ENCODE measurements at places on chromosomes 6 and 20. TPM values are rescaled to one million over a fixed set of nuclear protein-coding genes. Genes with fewer than 3 reads are reported as not detected.
A peak's percentile ranks its signal among the peaks of the same experiment; 100 is the strongest.

The HFE gene
- total RNA-seq, result 0.25 TPM

GRCh38 chr6:1228754-1229191, 83.1 kb upstream of the FOXQ1 start:
- H3K27me3 ChIP-seq, result peaks cover 6% of the 10 kb centered on the region
- no peak overlapping the region for H3K27ac ChIP-seq
- H3K4me1 ChIP-seq, result no peaks in the 10 kb centered on the region
- no peak overlapping the region for H3K4me3 ChIP-seq
- no peaks in the 10 kb centered on the region for H3K36me3 ChIP-seq

- no peak overlapping the region for H3K4me3 ChIP-seq
- peaks cover 36% of the 10 kb centered on the region for H3K36me3 ChIP-seq
- H3K27me3 ChIP-seq, result no peaks in the 10 kb centered on the region
- peak overlapping the region; percentile 68 for H3K27ac ChIP-seq
- H3K4me1 ChIP-seq, result peaks cover 26% of the 10 kb centered on the region
Observed at GRCh38 chr20:2955257-2955970, 82.1 kb downstream of the PTPRA start.

DNA sequence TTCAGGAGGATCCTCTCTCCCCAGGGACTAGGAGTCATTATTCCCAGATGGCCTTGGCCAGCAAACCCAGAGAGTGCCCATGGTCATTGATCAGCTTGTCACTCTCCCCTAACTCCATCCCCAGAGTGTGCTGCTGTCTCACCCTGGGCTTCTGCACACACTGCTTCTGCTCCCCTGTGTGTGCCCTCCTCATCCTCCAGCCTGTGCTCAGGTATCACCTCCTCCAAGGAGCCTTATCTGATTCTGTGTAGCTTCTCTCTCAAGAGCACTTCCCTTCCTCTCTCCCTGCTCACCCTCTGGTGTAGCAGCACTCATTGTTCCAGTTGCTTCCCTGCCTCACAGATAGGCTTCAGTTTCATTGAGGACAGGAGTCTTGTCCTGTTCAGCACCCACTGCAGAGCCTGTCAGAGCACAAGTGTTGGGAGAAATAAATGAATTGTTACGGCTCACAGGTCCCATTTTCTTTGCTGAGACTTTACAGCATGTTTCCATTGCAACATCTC, 102.4 kb downstream of the JAG1 start:
- no peak for DNase-seq
- H3K27ac ChIP-seq, result no peak overlapping the region
- H3K4me3 ChIP-seq, result no peak overlapping the region
- H3K4me1 ChIP-seq, result peaks cover 12% of the 10 kb centered on the region

- H3K27ac ChIP-seq, result no peak overlapping the region
- DNase-seq, result peak; percentile 2
- H3K27me3 ChIP-seq, result no peaks in the 10 kb centered on the region
- no peaks in the 10 kb centered on the region for H3K4me1 ChIP-seq
Observed at GRCh38 chr20:56202493-56203077, 45.9 kb upstream of the MC3R start.

The POPDC3 gene
- not detected for total RNA-seq

- H3K27me3 ChIP-seq, result peaks cover 18% of the 10 kb centered on the region
- no peak for DNase-seq
- no peaks in the 10 kb centered on the region for H3K36me3 ChIP-seq
Observed at GRCh38 chr6:52049252-52050050, 38.0 kb downstream of the PKHD1 start.

DNA sequence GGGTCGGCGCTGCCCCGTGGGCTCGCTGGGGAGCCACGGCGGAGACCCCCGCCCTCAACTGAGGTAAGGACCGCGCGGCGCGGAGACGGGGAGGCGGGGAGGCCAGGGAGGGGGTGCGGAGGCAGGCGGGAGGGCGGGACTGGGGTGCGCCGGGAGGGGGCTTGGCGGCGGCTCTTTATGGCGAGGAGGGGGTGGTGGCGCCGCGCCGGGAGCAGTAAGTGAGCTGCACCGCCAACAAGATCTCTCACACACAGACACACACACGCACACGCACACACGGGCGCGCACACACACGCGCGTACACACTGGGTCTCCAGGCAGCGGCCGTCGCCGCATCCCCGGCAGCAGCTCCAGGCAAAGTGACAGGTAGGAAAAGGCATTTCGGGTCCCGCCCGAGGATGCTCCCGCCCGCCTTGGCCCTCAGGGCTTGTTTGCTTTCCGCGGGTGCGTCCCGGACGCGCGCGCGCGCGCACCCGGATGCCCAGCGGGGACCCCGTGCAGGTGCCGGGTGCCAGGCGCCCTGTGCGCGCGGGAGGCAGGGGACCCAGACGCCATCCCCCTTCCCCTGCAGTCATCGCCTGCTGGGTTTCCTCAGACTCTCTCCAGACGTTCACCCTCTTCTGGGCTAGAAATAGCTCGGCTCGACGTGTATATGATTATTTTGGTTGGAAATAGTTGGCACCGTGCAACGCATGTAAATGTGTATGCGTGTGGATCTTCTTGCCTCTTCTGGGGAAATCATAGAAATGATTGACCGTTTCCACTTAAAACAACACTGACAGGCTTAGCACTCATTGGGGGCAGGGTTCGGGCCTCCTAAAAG, at the start of gene PLCB4:
TSS of gene PLCB4 (plus strand) at position 247 of the 823 bp plus-strand sequence. CDS start 238,728 bp downstream, outside the sequence.
- DNase-seq, result peak; percentile 4
- H3K4me1 ChIP-seq, result peaks cover 3% of the 10 kb centered on the region
- peaks cover 30% of the 10 kb centered on the region for H3K27me3 ChIP-seq
- H3K36me3 ChIP-seq, result peaks cover 2% of the 10 kb centered on the region
- peak within 1 kb of the TSS; percentile 60 for H3K4me3 ChIP-seq
- no peak within 1 kb of the TSS for H3K27ac ChIP-seq
